Esophagus (tissue), 2 donors: ENCODE measurements at places on chromosomes 3 and 15. TPM values are rescaled to one million over a fixed set of nuclear protein-coding genes. Genes with fewer than 3 reads are reported as not detected.

RTP1 gene
- polyA plus RNA-seq = 0.01 TPM

CACNA1D gene
- polyA plus RNA-seq = 0.38 TPM

CCR9 gene
- polyA plus RNA-seq = not detected

MANF gene
- 31.2 TPM for polyA plus RNA-seq

CD276 gene
- polyA plus RNA-seq = 11.0 TPM

LRRC2 gene
- 0.13 TPM for polyA plus RNA-seq

ANKRD63 gene
- not detected for polyA plus RNA-seq

GHRL gene
- 0.63 TPM for polyA plus RNA-seq

NEK4 gene
- polyA plus RNA-seq = 3.6 TPM

MKRN2 gene
- polyA plus RNA-seq = 17.1 TPM

SEMA6D gene
- polyA plus RNA-seq = 0.40 TPM

PRR20G gene
- polyA plus RNA-seq = not detected

CAPN3 gene
- polyA plus RNA-seq = 25.8 TPM
